Heart right ventricle (tissue), 16 donors: ENCODE measurements at places on chromosomes 3 and 15. TPM values are rescaled to one million over a fixed set of nuclear protein-coding genes. Genes with fewer than 3 reads are reported as not detected.

GRCh38 chr3:145088917-145089316 lies 1072.1 kb downstream of the PLOD2 start:
- no peak for DNase-seq

- no peak for DNase-seq
Measured at GRCh38 chr3:34832865-34833508, 806.3 kb upstream of the ARPP21 start.

- no peak for DNase-seq
Measured at GRCh38 chr15:63465104-63465503, 39.3 kb upstream of the USP3 start.

- DNase-seq, result no peak
Measured at GRCh38 chr3:2153053-2153452, 54.4 kb downstream of the CNTN4 start.

- DNase-seq, result no peak
Measured at GRCh38 chr3:32303399-32303747, 64.9 kb downstream of the CMTM8 start.

DNA sequence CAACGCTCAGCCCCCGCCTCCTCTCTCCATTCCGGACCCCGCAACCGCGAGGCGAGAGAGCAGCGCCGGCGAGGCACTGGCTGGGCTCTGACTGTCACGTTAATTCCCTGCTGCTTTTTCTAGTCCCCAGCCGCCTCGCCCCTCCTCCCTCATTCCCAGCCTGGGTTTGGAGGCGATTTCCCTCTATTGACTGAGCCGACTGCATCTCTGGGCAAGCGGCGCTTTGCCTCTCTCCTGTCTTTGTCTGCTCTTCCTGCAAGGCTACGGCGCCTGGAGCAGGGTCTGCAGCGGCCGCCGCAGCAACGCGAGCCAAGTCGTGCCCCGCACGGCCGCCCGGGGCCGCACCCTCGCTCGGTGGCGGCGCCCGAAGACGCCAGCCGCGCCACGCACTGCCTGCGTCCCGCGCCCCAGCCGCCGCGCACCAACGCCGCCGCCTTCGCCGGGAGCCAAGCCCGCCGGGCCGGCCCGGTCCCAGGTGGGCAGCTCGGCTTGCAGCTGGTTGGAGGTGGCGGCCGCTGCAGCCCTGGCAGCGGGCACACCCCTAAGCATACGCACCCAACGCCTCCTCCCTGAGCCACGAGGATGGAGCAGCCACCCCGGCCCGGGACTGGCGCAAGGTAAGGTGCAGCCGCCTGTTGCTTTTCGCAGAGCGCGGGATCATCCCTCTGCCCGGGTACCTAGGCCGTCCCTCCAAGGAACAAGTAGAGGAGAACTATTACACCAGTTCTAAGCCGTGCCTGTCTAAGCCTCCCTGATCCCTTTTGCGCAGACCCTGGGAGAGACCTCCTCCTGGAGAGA lies at the start of gene LRRC3B:
Gene LRRC3B (plus strand): TSS at position 152 of the 798 bp plus-strand sequence. CDS start 86,901 bp downstream, outside the sequence.
- DNase-seq, result no peak

DNA sequence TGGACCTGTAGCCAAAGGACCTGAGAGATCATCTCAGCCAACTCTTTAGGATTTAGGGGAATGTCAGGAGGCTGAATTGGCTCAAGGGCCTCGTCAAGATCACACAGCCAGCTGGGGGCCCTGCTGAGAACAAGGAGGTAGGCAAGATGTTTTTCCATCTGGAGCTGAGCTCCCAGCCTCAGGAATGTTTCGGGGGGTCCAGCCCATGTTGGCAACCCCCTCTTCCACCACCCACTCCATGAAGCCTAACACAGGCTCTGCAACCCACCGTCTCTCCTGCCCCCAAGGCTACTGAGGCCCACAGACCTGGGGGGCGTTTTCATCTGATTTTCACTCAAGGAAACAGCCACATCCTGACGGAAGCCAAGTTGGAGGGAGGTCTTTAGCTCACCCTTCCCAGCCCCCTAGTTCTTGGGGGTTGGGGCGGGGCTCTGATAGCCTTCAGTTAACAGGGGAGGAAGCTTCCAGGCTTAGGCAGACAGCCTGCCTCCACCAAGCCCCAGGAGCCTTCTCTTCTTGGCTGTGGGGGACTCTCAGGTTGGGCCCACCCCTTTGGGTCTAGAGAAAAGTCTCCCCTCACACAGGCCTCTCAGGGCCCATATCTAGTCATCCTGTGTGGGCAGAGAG lies 48.8 kb downstream of the EPHB3 start:
- no peak for DNase-seq

DNA sequence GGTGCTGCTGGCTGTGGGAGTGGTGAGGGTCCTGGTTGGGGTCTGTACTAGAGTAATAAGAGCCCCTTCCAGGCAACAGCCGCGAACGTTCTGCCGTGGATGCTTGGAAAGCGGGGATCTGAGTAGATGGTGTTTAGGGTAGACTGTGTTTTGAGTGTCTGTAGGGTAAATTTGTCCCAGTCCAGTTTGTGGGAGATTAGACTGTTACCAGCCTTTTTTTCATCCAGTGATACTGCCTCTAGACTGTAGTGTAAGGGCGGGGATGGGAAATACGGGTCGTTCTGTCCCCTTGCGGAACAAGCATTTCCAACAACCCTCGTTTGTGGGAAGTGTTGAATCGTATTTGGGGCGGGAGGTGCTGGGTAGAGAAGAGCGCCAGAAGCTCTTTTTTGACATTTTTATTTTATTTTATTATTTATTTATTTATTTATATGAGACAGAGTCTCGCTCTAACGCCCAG lies 424 bp downstream of the HAUS2 start:
- peak; percentile 6 for DNase-seq

GRCh38 chr3:102441832-102442231 lies 7.0 kb downstream of the ZPLD1 start:
- no peak for DNase-seq

DNA sequence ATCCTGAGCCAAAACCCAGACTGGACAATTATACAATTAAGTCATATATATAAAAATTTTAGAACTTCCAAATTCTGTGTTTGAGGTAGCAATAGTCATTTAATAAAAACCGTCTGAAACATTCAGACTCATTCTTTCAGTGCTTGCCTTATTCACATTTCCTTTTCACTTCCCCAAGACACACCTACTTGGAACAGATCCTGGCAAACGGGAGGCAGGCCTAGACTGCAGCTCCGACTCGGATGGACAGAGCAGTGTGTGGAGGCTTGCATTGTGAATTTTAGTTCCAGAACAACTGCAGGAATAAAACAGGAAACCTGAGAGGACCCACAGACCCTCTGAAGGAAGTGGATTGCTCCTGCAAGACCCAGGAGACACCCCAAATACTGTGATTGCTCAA lies 341.4 kb downstream of the CNTN3 start:
- DNase-seq, result no peak

GRCh38 chr3:171113716-171114115 lies 87.2 kb upstream of the SLC2A2 start:
- no peak for DNase-seq

DNA sequence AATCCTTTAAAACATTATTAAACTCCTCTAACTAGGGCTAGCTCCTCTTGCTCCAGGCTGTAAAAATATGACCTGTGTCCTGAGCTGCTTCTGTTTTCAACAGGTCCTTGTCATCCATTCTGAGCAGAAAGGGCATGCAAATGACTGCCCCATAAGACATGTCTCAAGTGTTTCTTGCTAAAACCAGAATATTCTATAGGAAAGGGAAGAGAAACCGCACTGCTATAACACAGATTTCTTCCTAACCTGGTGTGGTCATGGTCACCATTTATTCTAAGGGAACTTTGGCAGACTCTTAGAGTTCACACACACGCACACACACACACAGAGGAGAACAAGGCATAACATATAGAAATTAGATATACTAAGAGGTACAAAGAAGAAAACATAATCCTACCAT lies 34.2 kb upstream of the B3GNT5 start:
- DNase-seq, result no peak

- DNase-seq, result no peak
Measured at GRCh38 chr3:20516311-20516710, 330.3 kb upstream of the SGO1 start.

DNA sequence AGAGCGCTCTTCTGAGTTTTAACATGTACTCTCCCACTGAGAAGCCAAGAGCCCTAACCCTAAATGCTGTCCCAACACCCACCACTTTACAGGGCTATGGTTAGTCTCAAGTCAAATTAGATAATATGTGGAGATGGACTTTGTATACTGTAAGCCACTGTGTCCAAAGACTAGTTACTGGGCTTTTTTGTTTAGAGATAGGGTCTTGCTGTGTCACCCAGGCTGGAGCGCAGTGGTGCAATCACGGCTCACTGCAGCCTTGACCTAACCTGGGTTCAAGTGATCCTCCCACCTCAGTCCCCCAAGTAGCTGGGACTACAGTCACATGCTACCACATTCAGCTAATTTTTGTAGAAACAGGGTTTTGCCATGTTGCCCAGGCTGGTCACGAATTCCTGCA lies 23.2 kb downstream of the ZNF445 start:
- no peak for DNase-seq

DNA sequence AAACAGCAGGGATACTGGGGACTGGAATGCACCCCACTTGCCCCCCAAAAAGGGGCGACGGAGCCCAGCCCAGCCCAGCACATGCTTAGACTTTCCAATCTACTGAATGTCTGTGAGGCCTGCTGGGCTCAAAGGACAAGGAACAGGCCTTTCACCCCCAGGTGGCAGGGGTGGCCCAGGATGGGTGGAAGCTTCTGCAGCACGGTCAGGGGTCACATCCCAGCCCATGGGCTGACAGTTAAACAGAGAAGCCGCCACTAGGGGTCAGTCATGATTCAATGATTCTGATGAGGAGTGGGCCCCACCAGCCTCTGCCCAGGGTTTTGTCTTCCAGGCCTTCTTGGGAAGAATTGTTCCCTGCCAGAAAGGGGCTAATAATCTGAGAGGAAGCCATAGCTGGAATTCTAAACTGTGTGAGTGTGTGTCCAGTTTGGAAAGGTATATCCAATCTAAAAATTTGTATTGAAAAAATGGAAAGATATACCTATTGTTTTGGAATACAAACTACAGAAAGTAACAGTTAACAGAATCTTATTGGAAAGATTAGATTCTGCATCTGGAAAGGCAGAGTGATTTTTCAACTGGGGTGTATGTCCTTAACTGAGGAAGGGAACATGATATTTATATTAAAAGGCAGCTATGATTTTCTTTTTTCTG lies 2.2 kb downstream of the CHRNB4 start:
- no peak for DNase-seq

- no peak for DNase-seq
Measured at GRCh38 chr3:123559040-123559861, 25.6 kb downstream of the HACD2 start.

DNA sequence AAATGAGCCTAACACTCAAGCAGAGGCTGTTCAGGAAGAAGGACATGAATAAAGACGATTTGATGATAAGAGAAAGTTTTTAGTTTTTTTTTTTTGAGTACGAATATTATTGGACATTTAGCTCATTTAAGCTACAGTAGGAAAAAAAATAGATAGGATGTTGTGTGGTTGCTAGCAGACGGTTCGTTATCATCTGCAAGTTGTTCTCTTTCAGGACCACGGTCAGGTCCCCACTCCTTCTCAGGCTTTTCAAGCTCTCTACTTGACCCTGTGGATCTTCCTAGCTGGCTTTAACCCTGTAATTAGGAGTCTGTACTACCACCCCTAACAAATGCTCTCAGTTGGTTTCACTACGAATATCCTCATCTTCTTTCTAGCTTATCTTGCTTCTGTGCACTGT lies 1.1 kb downstream of the KCNH8 start:
- DNase-seq, result peak; percentile 17

DNA sequence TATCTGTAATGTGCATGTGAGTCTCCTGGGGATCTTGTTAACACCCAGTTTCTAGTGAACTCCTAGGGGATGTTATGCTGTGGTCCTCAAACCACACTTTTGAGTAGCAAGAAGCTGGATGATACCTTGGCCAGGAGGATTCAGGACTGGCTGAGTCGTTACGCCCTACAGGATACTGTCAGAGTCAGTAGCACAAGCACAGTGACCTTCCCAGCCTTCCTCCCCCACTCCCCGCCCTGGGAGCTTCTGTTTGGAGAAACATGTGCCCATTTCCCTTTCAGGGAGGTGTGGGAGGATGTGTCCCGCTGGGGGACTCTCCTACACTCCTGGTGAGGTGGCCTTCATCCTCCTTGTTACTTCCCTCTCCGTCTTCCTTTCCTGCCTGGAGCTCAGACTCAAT lies 76.4 kb upstream of the TRPM1 start:
- DNase-seq, result no peak

GRCh38 chr3:171181907-171182690 lies 155.6 kb upstream of the SLC2A2 start:
- DNase-seq, result no peak

- DNase-seq, result no peak
Measured at GRCh38 chr15:62878070-62878469, 164.5 kb upstream of the TPM1 start.

DNA sequence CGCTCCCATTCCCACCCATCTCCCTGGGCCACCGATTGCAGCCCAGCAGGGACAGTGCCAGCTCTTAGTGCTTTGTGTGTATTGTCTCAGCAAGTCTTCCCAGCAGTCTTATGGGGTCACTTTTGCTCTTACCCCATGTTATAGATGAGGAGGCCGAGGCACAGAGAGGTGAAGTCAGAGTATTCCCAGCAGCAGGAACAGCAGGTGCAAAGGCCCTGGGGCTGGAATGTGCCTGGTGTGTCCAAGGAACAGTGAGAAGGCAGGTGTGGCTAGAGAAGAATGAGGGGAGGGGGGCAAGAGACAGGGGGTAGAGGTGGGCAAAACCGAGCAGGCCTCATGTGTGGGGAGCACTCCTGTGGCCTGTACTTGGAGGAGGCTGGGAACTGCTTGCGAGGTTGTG lies 12.8 kb upstream of the DUSP7 start:
- no peak for DNase-seq

- DNase-seq, result no peak
Measured at GRCh38 chr15:97993310-97993738, 32.8 kb downstream of the ARRDC4 start.

- DNase-seq, result no peak
Measured at GRCh38 chr3:112354642-112355306, 21.8 kb downstream of the CD200 start.

DNA sequence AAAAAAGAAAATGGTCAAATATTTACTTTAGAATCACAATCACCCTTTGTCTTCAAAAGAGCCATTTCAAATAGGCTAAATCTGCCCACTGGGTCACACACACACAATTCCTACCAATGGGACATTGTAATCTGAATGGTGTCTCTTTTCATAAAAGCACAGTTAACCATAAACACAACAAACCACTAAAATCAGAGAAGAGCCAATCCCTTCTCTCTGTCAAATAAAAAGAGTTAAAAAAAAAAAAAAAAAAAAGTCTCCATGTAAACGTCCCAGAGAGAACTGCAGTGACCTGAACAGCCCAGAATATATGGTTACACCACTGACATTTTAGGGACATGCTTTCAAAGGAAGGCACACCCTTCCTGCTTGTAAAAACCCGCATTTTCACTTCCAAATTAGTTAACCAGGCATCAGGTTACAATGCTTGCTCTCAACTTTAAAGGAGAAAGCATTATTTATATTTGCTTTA lies 63.7 kb downstream of the PRICKLE2 start:
- no peak for DNase-seq

- no peak for DNase-seq
Measured at GRCh38 chr15:27935328-27935727, 163.8 kb downstream of the OCA2 start.

The CLPX gene
- 65.5 TPM for total RNA-seq

The CFAP100 gene
- not detected for total RNA-seq

The LRRC49 gene
- 113 TPM for total RNA-seq

The TLR9 gene
- total RNA-seq, result 0.34 TPM

The ACTRT3 gene
- 0.95 TPM for total RNA-seq

The GOLGA6L10 gene
- total RNA-seq, result 0.70 TPM

The MRPS11 gene
- 58.4 TPM for total RNA-seq

The CSTA gene
- 1.1 TPM for total RNA-seq

The DYNC1LI1 gene
- total RNA-seq, result 55.6 TPM

The HSPBAP1 gene
- total RNA-seq, result 4.5 TPM

The WDR49 gene
- total RNA-seq, result 2.8 TPM

The CD86 gene
- total RNA-seq, result 1.3 TPM
